ENCODE measurements at places on chromosomes 5 and 9.
A peak's percentile ranks its signal among the peaks of the same experiment; 100 is the strongest.

DNA sequence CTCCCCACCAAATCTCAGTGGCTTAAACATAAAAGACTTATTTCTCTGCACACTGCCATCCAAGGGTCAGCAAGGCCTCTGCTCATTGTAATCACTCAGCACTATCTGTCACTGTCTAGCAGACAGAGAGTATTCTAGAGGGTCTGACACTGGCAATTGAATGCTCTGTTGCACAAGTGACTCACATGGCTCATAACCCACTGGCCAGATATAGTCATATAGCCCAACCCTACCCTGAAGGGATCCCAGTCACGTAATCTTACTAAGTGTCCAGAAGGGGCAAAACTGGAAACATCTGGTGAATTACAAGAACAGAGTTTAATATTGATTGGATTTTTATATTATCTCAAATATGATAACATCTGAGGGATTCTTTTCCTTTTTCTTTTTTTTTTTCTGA lies 80.7 kb downstream of the TSSK1B start:
- no peak for DNase-seq

GRCh38 chr9:127177665-127178265 lies 55.3 kb upstream of the ANGPTL2 start:
- no peak for DNase-seq

- peak; percentile 78 for DNase-seq
These were observed 73.6 kb downstream of the FAM114A2 start for GRCh38 chr5:153964880-153965645.

- no peak for DNase-seq
These were observed 180.7 kb downstream of the KDM4C start for GRCh38 chr9:6938447-6938846.

- DNase-seq = peak; percentile 6
These were observed at the start of gene PCDH12 for GRCh38 chr5:141958113-141958512. TSS of gene PCDH12 (minus strand) at chr5:141958202. CDS start at chr5:141957851, 351 bp downstream.

DNA sequence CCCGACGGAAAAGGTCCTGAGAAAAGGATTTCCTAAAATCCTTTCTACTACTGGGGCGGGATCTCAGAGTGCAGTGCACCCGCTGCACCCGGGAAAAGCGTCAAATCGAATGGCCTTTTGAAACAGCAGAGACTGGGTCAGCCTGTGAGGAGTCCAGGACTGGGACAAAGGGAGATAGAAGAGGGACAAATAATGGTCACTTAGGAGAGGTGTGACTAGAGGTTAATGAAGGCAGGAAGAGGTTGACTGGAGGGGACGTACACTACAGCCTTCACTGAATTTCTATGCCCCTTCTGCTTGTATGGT lies 1.5 kb downstream of the PLPPR1 start:
- no peak for DNase-seq

DNA sequence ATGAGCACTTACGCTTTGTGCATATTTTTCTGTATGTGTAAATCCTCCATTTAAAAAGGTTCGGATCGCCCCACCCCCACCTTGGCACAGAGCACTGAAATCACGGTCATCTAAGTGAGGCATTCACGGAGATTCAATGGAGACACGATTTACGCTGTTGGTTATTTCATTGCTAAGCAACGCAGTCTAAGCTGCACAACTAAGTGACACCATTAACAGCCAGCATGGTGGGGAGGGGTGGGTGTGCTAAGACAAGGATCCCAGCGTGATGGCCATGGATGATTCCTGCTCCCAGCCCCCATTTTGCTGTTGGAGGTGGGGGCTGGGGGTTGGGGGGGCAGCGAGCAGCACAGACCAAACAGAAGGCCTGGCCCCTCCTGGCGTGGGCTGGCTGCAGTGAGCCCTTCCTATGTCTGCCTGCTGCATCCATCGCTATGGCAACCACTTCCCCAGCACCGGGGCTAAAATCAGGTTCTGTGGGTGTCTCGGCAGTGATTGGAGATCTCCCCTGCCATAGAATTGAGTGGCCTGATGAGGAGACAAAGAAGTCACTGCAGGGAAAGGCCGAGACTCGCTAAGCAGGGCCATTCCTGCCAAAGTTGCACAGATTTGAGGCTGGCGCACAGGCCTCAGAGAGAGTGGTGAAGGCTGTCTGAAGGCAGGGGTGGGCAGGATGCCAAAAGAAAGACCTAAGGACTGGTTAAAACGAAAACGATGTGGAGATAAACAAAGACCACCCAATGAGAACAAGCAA lies 14.3 kb upstream of the MARCHF6 start:
- no peak for DNase-seq

- no peak for DNase-seq
These were observed 851.7 kb upstream of the DMAC1 start for GRCh38 chr9:8651070-8651845.

GRCh38 chr5:78232163-78232562 lies 62.3 kb downstream of the AP3B1 start:
- DNase-seq = no peak

- no peak for DNase-seq
These were observed 28.3 kb upstream of the TGFBR1 start for GRCh38 chr9:99076483-99077171.

DNA sequence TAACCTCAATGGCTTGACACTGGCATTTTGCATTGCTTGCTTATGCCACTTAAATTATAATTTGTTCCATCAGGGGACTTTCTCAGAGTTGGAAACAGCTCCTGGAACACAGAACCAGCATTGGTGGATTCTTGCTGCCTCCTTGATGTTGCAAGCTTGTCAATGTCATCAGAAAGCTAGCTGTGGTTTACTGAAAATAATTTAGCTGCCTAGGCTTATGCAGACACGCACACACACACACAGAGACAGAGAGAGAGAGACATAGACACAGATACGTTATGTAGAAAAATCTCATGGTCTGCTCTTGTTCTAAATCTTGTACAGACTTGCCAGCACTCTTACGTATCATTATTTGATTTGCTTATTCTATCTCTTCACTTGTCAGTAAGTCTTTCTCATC lies 78.0 kb downstream of the HMHB1 start:
- no peak for DNase-seq

- DNase-seq = no peak
These were observed 185.8 kb downstream of the KCTD16 start for GRCh38 chr5:144356489-144356888.

DNA sequence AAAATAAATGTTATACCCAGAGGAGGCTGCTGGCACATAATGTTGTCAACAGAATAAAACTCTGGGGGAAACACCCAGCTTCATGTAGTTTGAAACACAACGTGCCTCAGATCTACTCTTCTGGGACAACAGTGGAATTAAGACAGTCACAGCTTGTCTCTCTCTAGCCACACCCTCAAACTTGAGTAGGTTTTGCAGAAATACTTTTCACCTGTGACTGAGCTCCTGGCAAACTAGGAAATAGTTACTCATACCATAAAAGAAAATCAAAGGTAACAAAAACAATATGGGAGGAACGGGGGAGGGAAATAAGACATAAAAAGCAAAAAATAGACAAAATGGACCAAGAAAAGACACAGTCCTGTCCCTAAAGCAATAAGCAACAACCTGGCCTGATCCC lies 14.4 kb downstream of the ELAVL2 start:
- DNase-seq = no peak

DNA sequence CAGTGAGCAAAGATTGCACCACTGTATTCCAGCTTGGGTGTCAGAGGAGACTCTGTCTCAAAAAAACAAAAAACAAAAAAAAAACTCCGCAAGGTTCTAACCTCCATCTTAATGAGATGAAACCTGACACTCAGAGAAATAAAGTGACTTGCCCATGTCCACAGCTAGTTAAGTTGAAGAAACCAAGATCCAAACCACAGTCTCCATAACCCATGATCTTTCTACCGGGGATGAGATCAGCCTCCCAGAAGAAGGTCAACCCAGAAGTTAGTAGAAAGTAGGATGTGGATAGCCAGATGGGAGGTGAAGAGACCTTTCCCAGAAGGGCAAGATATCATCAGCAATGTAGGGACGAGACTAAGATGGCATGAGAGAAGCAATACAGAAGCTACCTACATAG lies 140.4 kb upstream of the ADRA1B start:
- no peak for DNase-seq

DNA sequence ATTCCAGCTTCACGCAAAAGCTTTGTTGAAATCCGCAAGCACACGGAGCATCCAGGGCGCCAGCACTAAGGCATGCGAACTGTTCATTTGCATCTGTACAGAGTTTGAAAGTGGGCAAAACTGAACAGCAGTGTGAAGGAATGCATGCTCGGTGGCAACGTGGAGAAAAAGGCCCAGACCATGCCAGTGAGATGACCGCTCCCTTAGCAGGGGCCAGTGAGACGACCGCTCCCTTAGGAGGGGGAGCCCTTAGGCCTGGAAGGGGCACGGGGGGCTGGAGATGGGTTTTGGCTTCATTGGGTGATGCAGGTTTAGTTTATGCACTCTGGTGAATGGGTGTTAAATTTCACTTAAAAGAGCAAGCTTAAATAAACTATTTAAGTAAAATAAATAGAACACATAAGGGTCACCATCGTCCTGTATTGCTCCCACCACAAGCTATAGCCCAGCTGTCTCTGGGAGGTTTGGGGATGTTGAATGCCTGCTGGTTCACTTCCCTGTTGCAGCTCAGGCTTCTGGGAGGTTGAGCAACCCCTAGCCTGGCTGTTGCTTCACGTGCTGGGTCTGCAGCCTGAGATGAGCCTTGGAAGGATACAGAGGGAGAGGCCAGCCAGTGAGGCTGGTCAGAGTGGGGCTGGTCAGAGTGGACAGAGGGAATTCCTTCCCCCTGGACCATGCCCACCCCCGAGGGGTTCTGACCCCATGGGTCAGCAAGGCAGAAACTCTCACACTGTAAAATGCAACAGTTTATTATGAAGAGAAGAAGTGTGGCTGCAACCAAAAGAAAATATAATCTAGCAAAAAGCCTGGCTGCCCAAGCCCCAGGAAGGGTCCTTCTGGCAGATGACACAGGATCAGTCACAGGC lies 4.6 kb upstream of the FCN1 start:
- no peak for DNase-seq

GRCh38 chr5:124628721-124629596 lies 117.5 kb downstream of the ZNF608 start:
- DNase-seq = no peak

GRCh38 chr9:71643330-71643729 lies 125.0 kb downstream of the CEMIP2 start:
- no peak for DNase-seq

DNA sequence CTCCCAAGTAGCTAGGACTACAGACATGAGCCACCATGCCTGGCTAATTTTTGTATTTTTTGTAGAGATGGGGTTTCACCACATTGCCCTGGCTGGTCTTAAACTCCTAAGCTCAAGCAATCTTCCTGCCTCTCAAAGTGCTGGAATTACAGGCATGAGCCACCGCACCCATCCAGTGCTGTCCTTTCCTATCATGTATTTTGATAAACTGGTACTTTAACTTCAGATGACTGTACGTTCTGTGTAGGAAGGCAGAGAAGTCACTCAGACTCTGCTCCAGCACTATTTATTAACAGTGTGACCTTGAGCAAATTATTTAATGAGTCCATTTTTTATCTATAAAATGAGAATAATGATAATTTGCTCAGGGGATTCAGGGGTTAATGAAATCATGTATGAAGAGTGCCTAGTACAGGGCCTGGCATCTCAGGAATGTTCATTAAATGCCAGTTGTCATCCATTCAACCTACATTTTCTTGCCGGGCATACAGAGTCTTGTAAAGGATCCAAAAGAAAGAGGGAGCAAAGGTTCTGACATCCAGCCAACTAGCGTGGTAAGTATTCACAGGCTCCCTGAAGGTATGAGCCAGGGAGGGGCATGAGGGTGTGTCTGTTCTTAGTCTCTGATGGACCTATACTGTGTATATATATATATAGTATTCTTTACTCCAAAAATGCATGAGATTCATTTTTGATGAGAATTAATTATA lies 201.9 kb downstream of the PBX3 start:
- no peak for DNase-seq

DNA sequence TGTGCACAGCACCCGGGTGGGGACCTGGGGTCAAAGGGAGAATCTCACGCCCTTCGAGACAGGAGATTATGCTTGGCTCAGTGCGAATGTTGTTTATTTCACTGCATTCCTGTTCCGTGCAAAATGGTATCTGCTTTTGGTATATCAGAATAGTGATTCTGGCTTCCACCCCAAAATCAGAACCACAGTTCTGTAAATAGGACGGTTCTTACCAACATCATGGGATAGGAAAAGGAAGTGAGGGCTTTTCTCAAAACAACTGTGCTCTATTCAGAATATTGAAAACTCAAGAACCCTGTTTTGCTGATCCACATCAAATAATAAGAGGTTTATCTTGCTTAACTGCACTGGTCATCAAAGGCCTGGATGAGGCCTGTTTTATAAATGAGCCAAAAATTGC lies 51.6 kb upstream of the FBXW11 start:
- DNase-seq = no peak

GRCh38 chr9:94148419-94148818 lies 64.2 kb downstream of the PTPDC1 start:
- DNase-seq = no peak

- no peak for DNase-seq
These were observed 90.7 kb downstream of the CAMSAP1 start for GRCh38 chr9:135816651-135816970.

DNA sequence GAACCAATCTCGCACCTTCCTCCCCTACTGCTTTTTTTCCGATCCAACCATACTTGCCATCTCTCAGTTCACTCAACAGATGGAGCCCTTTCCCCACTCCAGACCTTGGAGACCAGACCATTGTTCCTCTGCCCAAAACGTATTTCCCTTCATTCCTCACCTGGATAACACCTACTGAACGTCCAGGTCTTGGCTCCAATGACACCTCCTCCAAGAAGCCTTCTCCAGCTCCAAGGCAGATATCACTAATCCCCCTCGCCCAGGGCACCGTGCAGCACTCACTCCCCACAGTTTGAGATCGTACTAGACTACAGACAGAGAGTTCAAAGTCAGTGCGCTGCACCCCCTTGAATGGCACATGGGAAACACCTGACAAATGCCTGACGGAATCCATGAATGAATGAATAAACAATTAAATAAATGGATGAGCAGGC lies 47.1 kb upstream of the AKNA start:
- DNase-seq = peak; percentile 60

- no peak for DNase-seq
These were observed 134.3 kb downstream of the MACROH2A1 start for GRCh38 chr5:135264451-135265440.

DNA sequence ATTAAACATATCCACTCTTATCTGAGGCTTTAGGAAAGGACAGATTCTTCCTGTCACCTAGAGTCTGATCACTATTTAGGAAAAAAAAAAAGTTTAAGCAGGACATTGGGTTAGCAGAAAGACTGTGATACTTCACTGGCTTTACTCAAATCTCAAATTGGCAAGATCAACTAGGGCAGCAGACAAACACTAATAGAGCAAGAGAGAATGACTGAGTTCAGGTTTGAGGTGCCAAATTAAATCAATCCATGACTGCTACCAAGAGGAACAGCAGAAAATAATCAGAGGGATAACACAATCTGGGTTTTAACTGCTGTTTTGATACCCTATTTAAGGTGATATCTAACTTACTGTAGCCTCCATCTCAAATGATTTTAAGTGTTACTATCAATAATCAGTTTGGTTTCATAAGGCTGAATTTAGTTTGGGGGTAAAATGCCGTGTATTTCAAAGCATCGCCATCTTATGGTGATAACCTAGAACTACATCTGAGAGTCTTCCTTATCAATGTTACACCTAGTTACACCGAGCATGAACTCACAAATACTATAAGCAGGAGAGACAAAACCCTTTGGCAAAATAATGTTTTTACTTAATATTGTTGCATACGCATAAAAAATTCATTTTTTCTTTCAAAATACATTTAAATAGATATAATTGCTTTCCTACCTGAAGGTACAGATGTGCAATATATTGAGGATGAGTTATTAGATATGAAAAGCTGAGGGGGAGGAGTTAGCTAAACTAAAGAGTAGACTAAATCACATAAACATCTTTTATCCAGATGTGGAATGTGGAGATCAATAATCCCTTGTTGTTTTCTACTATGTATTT lies 286.4 kb upstream of the CDH12 start:
- peak; percentile 3 for DNase-seq

Data from GM20000 (cell line).